ENCODE measurements at places on chromosomes 4 and X.

DNA sequence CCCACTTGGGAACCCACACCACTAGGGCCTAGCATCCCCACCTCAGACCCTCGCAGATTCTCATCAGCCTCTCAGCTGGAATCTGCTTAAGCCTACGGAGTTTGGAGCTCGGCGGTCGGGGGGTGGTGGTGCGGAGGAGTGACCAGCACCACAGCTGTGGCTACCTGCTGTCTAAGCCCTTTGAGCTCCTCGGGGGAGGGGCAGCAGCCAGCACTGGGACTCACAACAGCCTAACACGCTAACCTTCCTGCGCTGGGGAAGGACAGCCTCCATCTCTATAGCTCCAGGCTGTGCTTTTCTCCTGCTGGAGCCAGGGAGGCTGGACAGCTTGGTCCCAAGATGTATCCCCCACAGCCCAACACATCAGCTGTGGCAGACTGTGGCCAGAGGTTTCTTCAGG lies 281.5 kb downstream of the USP46 start:
- no peak for DNase-seq

DNA sequence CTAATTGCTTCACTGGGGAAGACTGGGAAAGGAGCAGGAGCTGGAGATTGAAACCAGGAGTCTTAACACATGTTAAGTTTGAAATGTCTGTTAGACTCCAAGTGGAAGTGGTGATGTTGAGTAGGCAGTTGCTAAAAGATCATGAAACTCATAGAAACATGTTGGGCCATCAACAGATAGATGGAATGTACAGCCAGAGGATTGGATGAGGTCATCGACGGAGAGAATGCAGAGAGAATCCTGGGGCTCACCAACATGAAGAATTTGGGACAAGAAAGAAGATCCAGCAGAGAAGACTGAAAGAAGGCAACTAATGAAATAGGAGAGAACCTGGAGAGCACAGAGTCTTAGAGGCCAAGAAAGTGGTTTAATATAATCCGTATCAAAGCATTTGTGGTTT lies 19.4 kb upstream of the TSPAN5 start:
- DNase-seq: no peak

- DNase-seq: no peak
These were observed 144.4 kb upstream of the GATB start for GRCh38 chr4:151905197-151905596.

GRCh38 chrX:118973389-118974087 lies 880 bp upstream of the LONRF3 start:
- DNase-seq: no peak

DNA sequence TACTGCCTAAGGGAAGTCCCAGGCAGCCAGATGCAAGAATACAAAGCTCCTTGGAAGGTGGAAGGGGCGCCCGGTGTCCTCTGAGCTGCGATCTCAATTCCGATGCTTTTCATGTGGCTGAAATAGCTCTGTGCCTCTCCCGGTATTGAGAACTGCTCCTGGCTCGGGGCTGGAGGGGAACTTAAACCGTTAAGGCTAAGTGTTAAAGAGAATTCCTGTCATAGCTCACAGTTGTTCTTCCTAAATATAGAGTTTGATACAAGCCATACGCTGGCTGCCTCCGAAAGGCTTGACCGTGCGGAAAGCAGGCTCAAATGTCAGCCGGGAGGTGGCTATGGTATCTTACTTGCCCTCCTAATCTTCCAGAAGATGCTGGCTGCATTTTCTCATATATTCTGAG lies at the start of gene SMPX:
Gene SMPX, minus strand, starts transcription at position 157 of the 400 bp plus-strand sequence. CDS start 3,826 bp downstream, outside the sequence.
- no peak for DNase-seq

DNA sequence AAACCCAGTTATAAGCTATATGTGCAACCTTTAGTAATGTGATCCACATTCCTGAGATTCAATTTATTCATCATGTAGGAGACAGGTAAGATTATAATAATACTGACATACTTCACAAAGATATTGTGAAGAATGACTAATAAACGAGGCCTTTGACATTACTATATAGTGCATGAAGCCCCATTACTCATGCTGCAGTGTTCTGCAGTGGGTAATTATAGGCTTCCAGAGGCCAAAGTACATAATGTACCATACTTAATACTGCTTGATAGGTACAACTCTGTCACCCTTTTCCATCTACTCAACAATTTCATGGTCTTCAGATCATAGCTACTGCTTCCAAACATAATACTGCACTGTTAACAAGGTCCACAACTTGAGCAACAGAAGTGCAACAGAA lies 68.9 kb downstream of the COL25A1 start:
- no peak for DNase-seq

DNA sequence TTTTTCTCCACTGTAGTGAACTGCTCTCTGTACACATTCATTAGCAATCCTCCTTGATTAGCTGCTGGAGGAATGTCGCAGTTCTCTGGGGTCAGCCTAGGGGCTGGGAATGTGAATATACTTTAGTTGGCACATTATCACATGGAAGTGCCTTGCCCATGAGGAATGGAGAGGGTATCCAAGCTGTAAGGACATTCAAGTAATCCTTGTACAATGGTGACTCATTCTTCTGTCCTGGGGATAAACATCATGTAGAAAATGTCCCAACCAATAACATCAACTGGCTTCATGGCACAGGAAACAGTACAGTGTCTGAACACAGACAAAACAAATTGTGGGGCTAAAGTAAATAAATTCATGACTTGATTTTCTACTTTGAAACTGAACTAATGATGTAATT lies 147.1 kb downstream of the GLRA2 start:
- no peak for DNase-seq

DNA sequence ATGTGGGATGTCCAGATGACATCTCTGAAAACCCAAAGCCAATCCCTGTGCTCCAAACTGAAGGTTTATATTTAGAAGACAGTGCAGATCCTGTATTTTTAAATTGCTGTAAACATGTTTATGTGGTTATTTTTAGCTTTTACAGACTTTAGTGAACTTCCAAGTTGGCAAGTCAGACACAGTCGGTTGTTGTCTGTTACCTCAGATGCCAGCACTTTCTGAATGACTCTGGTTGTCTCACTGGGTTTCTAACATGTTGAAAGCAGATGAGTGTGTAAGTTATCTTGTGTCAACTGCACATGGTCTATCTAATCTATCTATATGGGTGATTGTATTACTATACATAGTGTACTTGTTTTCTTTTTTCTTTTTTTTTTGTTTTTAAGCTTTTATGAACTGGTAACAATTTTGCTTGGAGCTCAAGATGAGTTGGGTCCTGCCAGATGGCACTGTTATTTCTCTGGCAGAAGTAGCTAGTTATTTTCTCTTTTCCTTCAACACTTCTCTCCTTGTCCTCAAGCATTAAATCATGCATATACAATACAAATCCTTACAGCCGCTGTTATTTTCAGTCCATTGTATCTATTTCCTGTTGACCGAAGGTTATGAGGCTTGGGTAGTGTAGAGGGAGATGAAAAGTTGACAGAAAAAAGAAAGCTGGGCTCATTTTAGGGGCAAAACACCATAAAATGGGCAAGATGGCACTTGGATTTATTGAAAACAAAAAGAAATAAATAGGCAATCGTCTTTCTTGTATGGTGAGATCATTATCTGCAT lies 66.3 kb downstream of the GAB1 start:
- DNase-seq: no peak

- DNase-seq: no peak
These were observed 101.0 kb downstream of the PGRMC2 start for GRCh38 chr4:128186623-128187022.

DNA sequence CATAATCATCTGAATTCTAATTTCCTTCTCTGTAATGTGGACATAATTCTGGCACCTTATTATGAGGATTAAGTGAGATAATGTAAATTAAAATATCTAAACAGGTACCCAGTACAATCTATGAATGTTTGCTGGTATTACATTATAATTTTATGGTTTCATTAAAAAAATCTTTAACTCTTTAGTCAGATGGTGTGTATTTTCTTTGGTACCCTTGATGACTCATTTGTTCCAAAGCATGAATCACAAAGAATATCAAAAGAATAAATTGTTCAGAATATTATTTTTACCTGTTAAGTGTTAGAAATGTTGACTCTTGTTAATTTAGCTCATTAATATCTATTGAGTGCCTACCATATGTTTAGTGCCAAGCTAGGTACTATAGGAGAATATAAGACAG lies 74.3 kb downstream of the SNX25 start:
- no peak for DNase-seq

DNA sequence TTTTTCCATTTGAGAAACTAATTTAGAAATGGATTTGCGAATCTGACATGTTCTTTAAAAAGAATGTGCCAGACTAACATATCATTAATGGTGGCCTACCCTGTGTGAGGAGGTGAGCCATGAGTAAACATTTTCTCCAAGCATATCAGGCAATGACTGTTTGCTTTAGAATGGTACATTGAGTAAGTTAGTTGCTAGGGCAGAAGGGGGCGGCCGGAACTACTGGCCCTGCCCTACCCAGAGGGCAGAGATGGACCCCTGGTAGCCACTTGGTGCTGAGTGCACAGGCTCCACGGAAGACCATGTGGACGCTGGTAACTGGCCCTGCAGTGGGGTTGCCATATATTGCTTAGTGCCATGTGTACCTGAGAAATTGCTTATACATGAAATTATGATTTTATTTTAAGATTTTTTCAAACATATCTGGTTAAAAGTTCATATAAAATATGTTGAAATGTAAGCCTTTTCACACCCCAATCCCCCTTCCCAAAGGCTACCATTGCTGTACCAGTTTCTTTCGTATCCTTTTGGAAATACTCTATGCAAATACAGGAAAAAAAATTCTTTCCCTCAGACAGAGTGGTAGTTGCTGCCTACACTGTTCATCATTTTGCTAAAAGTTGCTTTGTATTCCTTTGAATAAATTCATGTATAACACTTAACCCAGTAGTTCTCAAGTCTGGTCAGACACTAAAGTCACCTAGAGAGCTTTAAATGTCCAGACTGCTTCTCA lies 8.8 kb downstream of the FNIP2 start:
- DNase-seq: no peak

DNA sequence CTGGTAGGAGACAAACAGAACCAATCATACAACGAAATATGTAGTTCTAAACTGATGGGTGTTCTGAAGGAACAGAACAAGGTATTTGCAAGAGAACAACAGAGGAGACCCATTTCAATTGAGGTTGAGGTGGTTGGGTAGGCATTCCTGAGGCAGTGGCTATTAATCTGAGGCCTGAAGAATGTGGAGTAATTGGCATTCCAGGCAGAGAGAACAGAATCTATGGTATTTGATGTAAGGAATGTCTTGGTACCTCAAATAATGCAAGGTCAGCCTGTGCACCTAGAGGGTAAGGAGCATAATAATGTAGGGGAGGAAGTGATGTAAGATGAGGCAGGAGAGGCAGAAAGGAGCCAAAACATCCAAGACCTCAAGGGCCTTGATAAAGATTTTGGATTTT lies 109.5 kb upstream of the TEX13C start:
- no peak for DNase-seq

DNA sequence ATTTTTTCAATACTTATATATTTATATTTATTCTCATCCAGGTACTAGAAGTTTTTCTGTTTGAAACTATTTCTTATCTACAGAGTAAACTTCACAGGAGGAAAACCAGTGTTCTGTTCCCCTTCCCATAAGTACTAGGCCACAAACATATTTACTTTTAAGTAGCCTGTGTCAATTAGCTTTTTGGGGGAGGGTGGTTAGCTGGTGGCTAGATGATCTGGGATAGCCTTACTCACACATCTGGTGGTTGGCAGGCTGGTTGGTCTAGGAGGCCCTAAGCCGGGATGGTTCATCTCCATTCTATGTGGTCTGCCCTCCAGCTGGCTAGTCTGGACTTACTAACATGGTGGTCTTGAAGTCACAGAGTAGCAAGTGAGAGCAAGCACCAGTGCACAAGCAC lies 6.2 kb downstream of the JADE3 start:
- no peak for DNase-seq

DNA sequence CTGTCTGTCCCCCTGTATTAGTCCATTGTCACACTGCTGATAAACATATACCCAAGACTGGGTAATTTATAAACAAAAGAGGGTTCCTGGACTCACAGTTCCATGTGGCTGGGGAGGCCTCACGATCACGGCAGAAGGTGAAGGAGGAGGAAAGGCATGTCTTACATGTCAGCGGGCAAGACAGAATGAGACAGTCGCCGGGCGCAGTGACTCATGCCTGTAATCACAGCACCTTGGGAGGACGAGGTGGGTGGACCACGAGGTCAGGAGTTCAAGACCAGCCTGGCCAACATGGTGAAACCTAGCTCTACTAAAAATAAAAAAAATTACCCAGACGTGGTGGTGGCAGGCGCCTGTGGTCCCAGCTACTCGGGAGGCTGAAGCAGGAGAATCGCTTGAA lies 24.7 kb downstream of the IL3RA start:
- no peak for DNase-seq

- DNase-seq: no peak
These were observed 6.9 kb downstream of the LAP3 start for GRCh38 chr4:17583941-17584340.

GRCh38 chr4:37938208-37938607 lies 22.0 kb upstream of the PTTG2 start:
- no peak for DNase-seq
